ENCODE measurements at places on chromosomes 4 and X.

DNA sequence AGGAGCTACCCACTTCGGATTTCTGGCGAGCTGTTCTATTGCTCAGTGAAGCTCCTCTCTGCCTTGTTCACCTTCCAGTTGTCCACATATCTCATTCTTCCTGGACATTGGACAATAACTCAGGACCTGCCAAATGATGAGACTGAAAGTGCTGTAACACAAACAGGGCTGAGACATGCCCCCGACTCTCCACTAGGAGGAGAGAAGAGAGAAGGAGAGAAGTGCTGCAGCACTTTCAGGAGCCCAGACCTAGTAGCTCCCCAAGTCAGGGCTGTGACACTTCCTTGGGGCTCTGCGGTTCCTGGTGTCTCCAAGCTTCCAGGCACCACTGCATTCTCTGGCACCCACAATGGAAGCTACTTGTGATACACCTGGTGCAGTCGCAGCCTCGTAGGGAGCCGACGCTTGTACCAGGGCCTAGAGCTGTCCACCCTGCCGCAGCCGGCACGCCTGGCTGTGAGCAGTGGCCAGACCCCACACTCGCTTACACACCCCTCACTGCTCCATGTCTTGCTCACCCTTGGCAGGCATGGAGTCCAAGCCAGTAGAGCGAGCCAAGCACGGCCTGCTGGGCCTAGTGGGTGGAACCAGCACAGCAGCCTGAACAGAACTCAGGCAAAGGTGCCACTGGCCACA is 234.9 kb downstream of the TECRL start:
- no peaks in the 10 kb centered on the region for H3K27me3 ChIP-seq
- no peak overlapping the region for H3K4me3 ChIP-seq
- no peak overlapping the region for H3K27ac ChIP-seq
- H3K36me3 ChIP-seq, result no peaks in the 10 kb centered on the region
- DNase-seq, result no peak

GRCh38 chr4:53695540-53696463 is 104.5 kb upstream of the LNX1 start:
- no peak overlapping the region for H3K27ac ChIP-seq
- no peak overlapping the region for H3K4me3 ChIP-seq
- peaks cover 13% of the 10 kb centered on the region for H3K4me1 ChIP-seq
- no peaks in the 10 kb centered on the region for H3K27me3 ChIP-seq

- H3K4me1 ChIP-seq, result 0 out of 2 replicates have a peak, but pooled peaks cover 8% of the 10 kb centered on the region
- no peaks in the 10 kb centered on the region for H3K36me3 ChIP-seq
- H3K27ac ChIP-seq, result peak overlapping the region; percentile 42
- no peaks in the 10 kb centered on the region for H3K27me3 ChIP-seq
Measured at GRCh38 chr4:180059216-180059881, 2183.9 kb upstream of the TENM3 start.

GRCh38 chrX:2252331-2253065 is 248.3 kb downstream of the DHRSX start:
- H3K4me3 ChIP-seq, result no peak overlapping the region
- H3K27me3 ChIP-seq, result no peaks in the 10 kb centered on the region
- H3K27ac ChIP-seq, result no peak overlapping the region
- DNase-seq, result no peak

DNA sequence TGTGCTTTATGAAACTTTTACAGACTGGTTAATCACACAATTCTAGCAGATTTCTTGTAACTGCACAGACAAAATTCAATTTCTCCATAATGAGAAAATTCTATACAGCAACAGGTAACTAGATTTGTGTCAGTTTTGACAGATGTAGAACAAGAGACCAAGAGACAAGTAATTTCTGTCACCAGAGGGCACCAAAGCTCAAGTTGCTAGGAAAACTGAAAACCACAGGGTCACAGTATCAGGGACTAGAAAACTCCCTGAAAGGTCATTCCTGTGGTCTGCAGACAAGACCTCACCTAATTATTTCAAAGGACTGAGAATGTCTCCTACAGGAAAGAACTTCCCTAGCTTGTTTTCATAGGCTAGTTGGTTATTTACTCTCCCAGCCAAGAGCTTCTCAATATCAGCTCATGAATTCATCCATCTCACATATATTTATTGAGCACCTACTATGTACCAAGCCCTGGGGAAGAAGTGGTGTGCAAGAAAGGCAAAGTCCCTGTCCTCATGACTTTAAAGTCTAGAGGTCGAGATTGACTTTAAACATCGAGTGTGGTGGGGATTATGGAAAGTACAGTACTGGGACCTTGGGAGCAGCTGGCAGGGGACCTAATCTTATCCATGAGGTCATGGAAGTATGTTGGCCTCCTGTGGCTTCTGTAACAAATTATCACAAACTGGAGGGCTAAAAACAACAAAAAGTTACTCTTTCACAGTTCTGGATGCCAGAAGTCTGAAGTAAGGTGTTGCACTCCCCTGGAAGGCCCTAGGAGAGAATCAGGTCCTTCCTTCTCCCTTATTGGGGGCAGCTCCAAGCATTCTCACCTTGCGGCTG is 47.8 kb upstream of the SETD7 start:
- DNase-seq, result peak; percentile 86
- no peaks in the 10 kb centered on the region for H3K36me3 ChIP-seq
- H3K27me3 ChIP-seq, result no peaks in the 10 kb centered on the region
- H3K4me1 ChIP-seq, result peaks cover 23% of the 10 kb centered on the region

GRCh38 chrX:149487292-149487691 is 17.8 kb downstream of the IDS start:
- no peak overlapping the region for H3K4me3 ChIP-seq
- H3K36me3 ChIP-seq, result no peaks in the 10 kb centered on the region
- H3K4me1 ChIP-seq, result no peaks in the 10 kb centered on the region
- no peaks in the 10 kb centered on the region for H3K27me3 ChIP-seq
- H3K27ac ChIP-seq, result no peak overlapping the region

GRCh38 chr4:167555338-167556022 is 321.2 kb upstream of the SPOCK3 start:
- no peaks in the 10 kb centered on the region for H3K4me1 ChIP-seq
- no peaks in the 10 kb centered on the region for H3K36me3 ChIP-seq
- no peak overlapping the region for H3K27ac ChIP-seq
- no peaks in the 10 kb centered on the region for H3K27me3 ChIP-seq
- no peak overlapping the region for H3K4me3 ChIP-seq

DNA sequence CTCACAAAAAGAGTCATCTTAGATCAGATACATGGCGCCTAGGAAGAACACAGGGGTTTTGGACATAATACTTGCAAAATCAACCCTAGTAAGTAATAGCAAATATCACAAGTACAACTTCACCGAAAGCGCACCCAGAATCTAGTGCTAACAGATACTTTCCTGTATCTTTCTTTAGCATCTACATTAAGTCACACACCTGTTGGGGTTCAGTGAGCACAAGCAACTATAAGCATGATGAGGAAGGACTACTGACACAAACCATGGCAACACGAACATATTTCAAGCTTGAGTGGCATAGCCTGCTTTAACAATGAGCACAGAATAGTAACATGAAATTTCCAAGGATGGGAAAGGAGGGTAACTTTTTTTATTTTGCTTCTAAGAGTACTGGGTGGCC is 116.1 kb downstream of the GPC3 start:
- no peaks in the 10 kb centered on the region for H3K36me3 ChIP-seq
- no peaks in the 10 kb centered on the region for H3K4me1 ChIP-seq
- no peak for DNase-seq
- H3K27ac ChIP-seq, result no peak overlapping the region

- no peaks in the 10 kb centered on the region for H3K36me3 ChIP-seq
- no peaks in the 10 kb centered on the region for H3K4me1 ChIP-seq
- H3K27me3 ChIP-seq, result no peaks in the 10 kb centered on the region
- no peak for DNase-seq
- H3K27ac ChIP-seq, result no peak overlapping the region
Measured at GRCh38 chr4:183789657-183790056, 115.5 kb upstream of the STOX2 start.

DNA sequence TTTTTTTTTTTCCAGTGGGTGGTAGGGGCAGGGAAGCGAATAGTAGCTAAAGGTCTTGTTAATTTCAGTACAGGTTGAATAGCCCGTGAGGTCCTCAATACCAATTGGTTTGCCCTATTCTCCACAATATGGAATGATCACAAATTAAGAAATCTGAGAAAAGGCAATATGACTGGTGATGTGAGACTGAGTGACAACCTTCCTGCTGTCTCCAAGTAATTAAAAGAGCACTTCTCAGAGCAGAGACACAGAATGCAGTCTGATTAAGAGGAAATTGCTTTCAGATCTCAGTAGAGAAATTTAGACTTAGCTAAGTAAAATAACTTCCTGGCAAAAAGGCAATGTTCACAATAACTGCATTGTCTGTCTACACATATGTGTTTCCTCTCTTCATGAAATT is 23.0 kb downstream of the GPR174 start:
- no peak for DNase-seq
- no peak overlapping the region for H3K4me3 ChIP-seq
- H3K36me3 ChIP-seq, result no peaks in the 10 kb centered on the region
- no peak overlapping the region for H3K27ac ChIP-seq

- no peak overlapping the region for H3K4me3 ChIP-seq
- H3K27ac ChIP-seq, result no peak overlapping the region
- no peaks in the 10 kb centered on the region for H3K36me3 ChIP-seq
- DNase-seq, result no peak
Measured at GRCh38 chr4:19346636-19347035, 905.1 kb upstream of the SLIT2 start.

Data from MM.1S (cell line).